ENCODE measurements at places on chromosomes 3 and 15.

DNA sequence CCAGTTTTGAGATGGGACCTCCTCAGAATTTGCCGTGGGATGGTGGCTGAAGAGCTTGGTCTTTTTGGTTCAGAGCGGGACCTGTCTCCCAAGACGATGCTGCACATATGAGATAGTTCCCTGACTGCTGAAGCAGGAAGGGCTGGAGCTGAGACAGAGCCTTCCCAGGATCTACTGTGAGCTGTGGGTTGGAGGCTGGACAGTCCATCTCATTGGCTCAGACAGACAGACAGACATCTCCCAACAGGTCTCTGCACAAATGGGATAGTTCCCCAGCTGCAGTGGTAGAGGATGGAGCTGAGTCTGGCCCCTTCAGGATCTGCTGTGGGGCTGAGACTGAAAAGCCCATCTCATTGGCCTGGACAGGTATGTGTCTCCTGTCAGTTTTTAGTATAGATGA is 1145.6 kb upstream of the CADM2 start:
- DNase-seq, result no peak

DNA sequence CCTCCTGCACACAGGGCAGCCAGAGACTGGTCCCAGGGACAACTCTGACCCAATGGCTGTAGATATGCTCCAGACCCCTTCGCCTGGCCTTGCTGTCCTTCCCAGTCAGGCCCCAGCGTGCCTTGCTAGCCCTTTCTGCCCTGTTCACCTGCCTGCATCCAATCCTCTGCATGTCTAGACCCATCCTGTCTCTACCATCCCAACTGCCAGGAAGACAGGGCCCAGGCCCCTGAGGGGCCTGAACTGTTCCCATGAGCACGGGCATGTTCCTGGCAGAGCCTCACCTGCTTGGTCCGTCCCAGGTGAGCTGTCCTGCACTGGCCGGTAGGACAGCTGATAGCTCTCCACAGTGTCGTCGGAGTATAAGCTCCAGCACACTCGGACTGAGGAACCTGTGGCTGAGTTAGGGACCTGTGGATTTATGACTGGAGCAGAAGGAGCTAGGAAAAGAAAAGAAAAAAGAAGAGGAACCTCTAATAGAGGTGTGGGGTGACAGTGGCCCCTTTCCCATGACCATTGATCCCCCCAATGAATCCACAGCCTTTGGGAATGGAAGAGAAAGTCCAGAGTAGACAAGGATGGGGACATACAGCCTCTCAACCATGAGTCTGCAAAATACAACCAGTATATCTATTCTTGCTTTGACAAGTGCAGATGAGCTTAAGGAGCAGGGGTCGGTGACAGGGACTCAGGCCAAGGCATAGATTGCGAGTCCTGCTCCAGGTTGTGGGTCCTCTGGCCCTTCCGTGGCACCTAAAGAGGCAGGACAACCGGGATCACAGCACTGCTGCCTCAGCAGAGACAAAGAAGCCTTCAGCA is 33.9 kb downstream of the FSD2 start:
- no peak for DNase-seq

DNA sequence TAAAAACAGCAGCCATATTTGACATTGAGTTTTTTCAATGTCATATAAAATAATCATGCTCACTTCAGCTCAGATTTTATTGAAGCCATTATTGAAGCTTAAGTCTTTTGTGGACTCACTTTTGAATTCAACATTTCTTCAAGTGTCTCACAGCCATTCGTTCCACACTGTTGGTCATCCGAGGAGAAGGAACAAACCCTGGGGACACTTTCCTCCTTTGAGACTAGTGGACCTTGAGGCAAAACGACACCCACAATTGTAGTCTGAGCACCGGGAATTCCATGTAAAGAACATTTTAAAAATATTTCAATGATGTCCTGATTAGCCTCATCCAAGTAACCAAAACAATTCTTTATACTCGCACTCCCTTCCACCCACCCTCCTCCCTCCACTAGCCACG is 174.7 kb downstream of the CD47 start:
- DNase-seq, result no peak

DNA sequence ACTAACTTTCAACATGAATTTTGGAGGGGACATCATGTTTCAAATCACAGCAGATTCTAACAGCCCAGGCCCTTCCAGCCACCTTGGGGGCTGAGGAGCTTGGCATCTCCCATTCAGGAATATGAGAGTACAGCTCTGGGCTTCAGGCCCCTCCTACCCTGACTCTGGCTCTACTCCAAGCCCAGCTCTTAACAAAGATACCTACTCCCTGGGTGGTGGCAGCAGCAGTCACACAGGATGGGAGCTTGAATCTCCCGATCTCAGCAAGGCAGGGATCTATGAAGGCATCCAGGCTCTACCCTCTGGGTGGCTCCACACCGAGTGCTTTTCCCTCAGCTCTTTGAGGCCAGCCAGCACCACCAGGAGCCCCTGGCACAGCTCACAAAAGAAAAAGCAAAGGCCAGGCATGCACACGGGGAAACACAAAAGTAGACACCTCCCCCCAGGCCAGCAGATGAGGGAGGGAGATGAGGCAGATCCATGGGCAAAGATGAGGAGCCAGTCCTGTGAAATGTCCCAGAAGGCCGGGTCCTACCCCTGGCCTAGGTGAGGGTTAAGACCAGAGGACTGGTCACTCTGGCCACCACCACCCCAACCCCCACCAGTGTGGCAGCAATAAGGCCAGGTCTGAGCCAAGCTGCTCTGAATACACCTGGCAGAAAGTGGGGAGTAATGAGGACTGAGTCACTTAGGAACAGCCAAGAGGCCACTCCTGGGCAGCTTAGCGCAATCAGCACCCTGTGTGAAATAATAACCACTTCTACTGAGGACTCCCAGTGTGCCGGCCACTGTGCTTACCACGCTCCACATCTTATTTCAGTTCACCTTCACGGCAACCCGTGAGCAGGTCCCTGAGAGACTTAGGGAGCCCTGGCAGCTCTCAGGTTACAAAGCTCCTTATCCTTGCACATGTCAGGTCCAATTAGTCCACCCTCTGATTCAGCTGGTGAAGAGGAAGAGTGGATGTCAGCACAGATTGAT is 24.3 kb downstream of the PLA2G4F start:
- no peak for DNase-seq

DNA sequence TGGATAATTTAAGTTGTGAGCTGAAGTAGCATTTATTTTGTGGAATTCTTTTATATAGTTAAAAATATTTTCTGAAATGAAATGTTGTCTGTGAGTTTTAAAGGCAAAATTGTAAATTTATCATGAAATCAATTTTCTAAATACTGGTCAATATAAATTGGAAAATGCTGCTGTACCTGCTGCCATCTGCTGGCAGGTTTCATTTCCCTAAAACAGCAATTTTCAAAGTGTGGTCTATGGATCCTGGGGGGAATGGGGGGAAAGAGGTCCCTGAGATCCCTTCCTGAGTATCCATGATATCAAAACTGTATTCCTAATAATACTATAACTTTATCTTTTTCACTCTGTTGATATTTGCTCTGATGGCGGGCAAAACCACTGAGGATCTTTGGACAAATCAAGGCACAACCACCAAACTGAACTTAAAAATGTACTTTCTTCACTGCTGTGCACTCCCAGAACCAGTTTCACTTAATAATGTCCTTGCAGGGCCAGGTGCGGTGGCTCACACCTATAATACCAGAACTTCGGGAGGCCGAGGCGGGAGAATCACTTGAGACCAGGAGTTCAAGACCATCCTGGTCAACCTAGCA is 17.2 kb upstream of the CCR4 start:
- no peak for DNase-seq

DNA sequence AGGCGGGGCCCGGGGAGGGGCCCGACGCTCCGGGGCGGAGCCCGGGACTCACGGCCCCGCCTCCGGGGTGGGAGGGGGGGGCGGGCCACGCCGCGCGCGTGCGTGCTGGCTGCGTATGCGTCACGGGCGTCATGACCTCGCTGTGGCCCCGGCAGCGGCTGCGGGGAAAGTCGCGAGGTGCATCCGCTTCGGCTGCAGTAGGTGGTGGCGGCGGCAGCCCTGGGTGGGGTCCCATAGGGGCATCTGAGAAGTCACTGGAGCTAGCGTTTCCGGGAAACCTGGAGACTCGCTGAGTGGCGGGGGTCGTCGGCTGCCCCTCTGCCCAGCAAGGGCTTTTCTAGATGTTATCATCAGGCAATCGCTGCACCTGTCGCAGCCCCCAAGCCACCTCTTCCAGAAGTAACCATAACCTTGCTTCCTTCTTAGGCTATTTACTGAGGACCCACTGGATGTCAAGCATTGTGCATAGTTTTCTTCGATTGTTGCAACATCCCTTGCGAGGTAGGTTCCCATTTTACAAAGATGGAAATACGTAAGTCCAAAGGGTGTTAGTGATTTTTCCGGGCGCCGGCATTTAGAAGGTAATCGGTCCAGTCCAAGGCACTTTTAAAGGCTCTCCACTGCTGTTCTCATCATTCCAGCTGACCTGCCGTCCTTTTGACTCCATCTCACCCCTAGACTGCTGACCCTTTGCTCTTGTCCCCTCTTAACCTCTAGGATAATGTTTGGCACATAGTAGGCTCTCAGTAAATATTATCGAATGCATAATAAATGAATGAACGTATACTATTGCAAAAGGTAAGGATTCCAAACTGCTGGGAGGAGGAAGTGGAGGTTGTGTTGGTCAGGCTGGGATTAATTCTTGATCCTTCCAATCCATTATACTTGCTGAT is at the start of gene GDPGP1:
Gene GDPGP1 (plus strand): TSS at position 114 of the 893 bp plus-strand sequence. CDS start 6,700 bp downstream, outside the sequence.
- DNase-seq, result no peak

GRCh38 chr15:65263313-65263712 is 23.4 kb downstream of the PARP16 start:
- no peak for DNase-seq

All from activated CD4-positive, alpha-beta T cell treated with anti-CD3 and anti-CD28 coated beads for 4 hours (primary cell).